ENCODE measurements at places on chromosomes 2 and 18.
A peak's percentile ranks its signal among the peaks of the same experiment; 100 is the strongest.

DNA sequence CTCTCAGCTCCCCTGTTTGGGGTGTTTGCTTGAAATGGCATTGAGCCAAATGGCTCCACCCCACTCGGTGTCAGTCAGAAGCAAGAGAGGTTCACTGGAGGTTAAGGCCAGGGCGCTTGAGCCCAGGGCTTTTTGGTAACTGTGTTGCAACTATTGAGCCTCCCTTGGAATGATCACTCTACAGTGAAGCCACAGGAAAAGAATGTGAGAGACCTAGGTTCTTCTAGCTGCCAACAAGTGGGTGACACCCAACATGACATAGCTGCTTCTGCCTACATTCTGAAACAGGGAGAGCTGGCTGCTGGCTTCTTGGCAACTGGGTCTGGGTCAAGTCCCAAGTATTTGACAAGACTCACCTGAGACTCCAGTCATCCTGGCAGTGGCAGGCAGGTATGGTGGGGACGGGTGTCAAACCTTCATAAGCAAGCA is 7.1 kb upstream of the GRHL1 start:
- DNase-seq = no peak

GRCh38 chr18:63342206-63342605 is 22.6 kb upstream of the BCL2 start:
- no peak for DNase-seq

GRCh38 chr2:233818639-233819621 is 35.4 kb downstream of the HJURP start:
- peak; percentile 65 for DNase-seq

- DNase-seq = peak; percentile 78
Measured at GRCh38 chr2:42513252-42513918, 19.6 kb upstream of the KCNG3 start.

GRCh38 chr18:58067601-58068000 is 23.6 kb downstream of the NEDD4L start:
- DNase-seq = no peak

- DNase-seq = no peak
Measured at GRCh38 chr2:209445485-209445884, 21.6 kb downstream of the MAP2 start.

DNA sequence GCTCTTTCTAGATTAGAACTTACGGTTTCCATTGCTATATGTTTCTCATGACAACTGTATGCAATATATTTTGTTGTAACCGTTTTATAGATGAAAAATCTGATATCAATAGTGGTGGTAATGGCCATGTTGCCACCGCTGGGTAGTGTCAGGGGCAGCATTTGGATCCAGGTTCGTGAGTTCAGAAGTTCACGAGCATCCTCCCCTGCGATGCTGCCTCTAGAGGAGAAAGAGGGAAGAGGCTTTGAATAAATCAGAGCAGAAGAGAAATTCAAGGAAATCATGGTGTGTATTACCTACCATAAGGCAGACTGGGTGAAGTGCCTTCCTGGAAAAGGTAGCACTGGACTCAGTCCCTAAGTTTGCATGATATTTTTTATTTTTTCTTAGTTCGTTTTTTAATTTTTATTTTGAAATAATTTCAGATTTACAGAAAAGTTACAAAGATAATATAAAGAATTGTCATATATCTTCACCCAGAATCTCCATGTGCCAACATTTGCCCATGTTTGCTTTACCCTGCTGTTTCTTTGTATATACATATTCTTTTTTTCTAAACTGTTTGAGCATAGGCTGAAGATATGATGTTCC is 3.3 kb upstream of the ZBTB7C start:
- peak; percentile 81 for DNase-seq

- no peak for DNase-seq
Measured at GRCh38 chr2:143905587-143905986, 614.3 kb downstream of the ZEB2 start.
